ENCODE measurements at places on chromosomes 5 and 9.

DNA sequence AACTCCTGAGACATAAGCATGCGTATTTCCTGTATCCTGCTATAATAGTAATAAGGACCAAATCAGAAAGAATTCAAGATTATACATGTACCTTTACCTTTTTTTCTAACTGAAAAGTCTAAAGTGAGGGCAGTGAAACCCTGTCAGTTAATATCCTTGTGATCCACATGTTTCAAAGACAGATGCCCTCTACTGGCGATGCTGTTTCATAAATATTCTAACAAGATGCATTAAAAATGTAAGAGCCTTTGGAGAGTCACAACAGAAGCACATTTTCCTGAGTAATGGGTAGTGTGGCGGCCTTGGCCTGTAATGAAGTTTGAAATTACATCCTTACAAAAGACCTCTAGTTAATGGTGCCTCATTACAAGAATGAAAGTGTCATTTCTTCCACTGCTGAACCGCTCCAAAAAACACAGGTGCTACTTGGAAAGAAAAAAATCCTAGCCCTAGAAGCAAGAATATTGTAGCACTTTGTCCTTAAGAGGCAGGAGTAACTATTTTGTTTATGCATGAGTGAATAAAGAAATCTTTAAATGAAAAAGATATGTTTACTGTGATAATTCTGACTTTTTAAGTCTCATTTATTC is 232.6 kb downstream of the EPB41L4A start:
- DNase-seq: no peak

GRCh38 chr5:132474881-132475496 is 15.6 kb downstream of the IRF1 start:
- DNase-seq: no peak

DNA sequence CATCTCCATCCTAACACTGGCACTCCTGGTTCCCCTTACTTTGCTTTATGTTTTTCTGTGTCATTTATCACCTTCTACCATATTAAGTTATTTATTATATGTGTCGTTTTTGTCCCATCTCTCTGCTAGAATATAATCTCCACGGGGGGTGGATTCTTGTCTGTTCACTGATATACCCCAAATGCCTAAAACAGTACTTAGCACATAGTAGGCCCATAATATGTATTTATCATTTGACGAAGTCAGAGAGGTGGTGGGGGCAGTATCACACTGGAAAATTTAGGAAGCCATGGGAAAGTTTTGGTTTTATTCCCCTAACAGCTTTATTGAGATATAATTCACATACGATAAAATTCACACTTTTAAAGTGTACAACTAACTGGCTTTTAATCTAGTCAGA is 14.4 kb downstream of the ZCCHC9 start:
- no peak for DNase-seq

- no peak for DNase-seq
Measured at GRCh38 chr9:27977931-27978330, 404.6 kb upstream of the C9orf72 start.

- no peak for DNase-seq
Measured at GRCh38 chr9:128242828-128243214, 33.0 kb downstream of the GOLGA2 start.

DNA sequence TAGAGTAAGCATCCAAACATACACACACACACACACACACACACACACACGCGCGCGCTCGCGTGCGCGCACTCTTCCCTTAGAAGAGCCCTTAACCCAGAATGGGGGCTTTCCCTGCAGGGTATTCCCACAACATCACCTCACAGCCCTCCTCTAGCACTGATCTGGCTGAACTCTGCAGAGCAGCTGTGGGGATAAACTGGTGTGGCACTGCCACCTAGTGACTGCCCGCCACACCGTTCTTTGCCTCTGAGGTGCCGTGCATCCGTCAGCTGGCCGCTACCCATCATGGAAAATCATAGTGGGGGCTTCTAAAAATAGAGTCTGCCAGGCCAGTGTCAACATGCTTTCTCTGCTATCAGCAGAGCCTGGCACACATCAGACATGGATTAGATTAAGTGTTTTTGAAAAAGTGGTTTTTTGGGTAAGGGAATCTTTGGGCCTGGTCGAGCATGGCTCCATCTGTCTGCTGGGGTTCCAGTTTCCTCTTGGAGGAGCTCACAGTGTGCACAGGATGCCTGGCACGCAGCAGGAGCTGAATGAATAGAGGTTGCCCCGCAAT is 88.1 kb downstream of the KCNN2 start:
- no peak for DNase-seq

DNA sequence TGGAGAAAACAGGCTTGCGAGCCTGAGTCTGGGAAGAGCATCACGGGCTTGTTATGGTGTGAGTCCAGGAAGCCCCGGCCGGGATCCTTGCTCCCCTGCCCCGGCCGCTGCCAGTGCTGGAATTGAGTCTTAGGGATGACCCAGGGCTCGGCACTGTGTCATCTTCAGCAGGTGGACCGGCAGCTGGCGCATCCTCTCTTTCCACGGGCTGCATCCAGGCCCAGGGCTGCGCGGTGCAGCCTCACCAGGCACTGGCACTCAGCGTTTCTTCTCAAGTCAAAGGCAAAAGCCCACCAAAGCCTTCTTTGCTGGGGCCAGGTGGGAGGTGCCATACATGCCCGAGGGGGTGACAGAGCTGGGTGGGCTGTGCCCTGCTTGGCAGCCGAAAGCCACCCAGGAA is 46.6 kb downstream of the COL5A1 start:
- DNase-seq: no peak

- DNase-seq: no peak
Measured at GRCh38 chr5:108074626-108075025, 307.3 kb downstream of the FBXL17 start.

- DNase-seq: no peak
Measured at GRCh38 chr9:1320607-1321195, 270.5 kb downstream of the DMRT2 start.

GRCh38 chr9:37956423-37956820 is 52.5 kb upstream of the SLC25A51 start:
- no peak for DNase-seq

- DNase-seq: peak; percentile 19
Measured at GRCh38 chr9:91033797-91034196, 232.2 kb downstream of the SYK start.

DNA sequence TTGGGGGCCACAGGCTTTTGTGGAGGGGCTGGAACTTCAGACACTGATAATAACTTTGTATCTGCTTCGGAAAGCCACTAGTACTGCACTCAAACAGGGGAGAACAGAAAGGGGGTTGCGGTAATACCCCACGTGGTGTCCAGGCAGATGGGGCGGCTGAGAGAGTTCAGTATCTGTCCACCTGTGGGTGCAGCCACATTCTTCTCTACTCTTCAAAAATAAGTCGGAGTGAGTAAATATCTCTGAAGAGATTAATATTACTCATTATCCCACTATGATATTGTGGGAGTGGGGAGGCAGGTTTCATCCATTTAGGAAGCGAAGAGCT is 102.1 kb upstream of the SSBP2 start:
- no peak for DNase-seq

DNA sequence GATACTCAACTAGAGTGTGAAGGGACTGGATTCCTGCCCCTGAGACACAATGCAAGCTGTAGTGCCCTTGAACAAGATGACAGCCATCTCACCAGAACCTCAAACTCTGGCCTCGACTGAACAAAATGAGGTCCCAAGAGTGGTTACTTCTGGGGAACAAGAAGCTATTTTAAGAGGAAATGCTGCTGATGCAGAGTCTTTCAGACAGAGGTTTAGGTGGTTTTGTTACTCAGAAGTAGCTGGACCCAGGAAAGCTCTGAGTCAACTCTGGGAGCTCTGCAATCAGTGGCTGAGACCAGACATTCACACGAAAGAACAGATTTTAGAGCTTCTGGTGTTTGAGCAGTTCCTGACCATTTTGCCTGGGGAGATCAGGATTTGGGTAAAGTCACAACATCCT is 2.4 kb downstream of the ZNF483 start:
- DNase-seq: no peak

DNA sequence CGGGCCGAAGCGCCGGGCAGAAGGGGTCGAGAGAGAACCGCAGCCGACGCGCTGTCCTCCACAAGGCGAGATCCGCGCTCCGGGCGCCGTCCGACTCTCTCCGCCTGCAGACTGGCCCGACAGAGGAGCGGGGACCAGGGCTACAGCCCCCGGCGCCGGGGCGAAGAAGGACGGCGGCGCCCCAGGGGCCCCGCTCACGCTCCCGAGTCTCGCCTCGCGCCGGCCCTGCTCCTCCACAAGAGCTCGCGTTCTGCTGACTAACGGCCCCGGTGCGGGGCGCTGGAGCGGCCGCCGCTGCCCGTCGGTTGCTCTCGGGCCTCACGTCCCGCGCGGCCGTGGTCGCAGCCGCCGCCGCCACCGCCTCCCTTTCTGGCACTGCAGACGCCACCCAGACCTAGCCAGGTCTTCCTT is 338 bp downstream of the ABHD17B start:
- DNase-seq: no peak

DNA sequence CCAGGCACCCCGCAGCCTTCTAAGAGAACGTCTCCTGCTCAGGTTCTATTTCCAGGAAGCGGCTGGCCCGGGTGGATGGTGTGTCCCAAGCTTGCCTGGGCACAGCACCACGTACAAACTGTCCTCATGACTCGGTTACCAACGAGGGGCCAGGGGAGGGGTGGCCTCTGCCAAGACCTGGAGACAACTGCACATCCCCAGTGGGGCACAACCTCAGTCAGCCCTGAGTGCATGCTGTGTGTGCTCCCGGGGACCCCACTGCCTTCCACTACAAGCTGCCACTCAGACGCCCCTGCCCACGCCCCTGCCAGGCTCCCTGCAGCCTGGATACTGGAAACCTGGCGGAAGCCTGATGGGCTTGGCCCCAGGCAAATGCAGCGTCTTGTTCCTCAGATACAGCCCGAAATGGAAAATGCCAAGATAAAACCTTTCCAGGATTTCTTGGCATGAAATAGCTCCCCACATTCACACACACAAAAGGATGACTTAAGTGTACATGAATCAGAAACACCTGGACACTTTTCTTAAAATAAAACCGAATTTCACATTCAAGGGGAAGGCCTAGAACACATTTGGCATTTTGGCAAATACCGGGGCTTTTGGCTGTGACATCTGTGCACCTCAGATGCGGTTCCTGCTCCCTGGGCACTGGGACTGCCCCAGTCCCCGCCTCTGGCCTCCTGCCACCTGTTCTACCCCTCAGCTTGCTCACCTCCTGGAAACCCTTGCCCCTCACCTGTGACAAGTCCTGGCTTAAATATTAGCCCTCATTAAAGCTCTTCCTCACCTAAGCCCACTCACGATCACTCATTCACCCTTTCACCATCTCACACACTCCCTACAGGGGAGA is 62.5 kb downstream of the COL23A1 start:
- DNase-seq: no peak

DNA sequence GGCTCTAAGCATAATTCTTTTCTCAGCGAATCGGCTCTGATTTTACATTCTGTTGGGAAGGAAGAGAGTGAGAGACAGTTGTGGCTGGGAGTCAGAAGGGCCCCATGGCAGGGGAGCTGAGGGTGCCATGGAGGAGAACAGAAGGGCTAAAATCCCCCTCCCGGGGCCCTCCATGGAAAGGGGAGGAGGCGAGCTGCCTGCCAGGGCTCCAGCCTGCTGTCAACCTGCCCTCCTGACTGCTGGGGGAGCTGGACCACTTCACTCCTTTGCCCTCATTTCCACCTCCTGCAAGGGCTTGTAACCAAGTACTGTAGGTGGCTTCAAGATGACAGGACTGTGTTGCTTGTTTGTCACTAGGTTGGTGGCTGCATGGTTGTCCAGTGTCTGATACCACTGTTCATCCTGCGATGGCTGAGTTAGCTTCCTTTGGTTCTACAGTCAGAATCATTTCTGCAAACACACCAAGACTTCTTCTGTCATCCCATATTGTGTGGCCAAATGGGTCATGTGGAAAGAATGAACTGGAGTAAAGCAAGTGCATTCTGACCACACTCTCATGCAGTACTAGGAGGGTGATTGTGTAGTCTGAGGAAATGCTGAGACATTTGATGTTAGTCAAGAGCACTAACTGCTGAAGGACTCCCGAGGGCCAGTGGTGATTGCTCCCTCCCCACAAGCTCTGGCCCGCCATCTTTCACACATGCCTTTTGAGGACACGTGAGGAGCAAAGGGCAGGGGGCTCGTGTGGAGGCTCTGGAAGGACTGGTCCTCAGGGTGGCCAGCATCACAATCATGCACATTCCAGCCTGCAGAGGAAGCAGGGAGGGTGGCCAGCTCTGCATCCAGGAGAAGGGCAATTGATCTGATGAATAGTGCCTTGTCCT is 307.2 kb downstream of the GADD45G start:
- no peak for DNase-seq

DNA sequence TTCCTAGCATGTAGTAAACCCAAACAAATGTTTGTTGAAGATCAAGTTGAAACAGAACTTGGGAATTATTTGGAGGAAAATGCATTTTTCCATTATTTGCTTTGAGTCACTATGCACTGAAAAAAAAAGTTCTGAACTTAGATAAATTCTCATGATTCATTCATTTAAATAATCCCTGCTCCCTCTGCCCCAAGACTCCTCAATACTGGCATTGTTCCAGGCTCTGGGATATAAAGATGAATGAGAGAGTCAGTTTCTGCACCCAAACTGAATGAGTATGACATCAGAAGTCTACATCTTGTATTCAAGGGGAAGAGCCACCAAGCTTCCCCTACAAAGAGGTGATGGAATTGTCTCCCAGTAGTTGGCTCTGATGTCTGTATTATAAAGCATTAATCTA is 123.9 kb downstream of the SEC61B start:
- DNase-seq: no peak

GRCh38 chr5:147565524-147565923 is 55.7 kb upstream of the DPYSL3 start:
- no peak for DNase-seq

DNA sequence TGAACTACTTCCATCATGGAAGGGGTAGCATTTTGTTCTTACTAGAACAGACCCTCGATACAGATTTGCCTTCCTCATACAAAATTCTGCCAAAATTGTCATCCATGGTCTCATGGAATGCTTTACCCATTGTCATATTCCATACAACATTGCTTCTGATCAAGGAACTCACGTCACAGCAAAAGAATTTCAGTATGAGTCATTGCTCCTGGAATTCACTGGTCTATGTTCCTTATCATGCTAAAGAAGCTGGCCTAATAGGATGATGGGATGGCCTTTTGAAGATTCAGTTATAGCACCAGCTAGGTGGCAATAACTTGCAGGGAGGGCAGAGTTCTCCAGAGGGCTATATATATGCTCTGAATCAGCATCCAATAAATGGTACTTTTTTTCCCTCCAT is 18.2 kb upstream of the FNIP1 start:
- no peak for DNase-seq

- DNase-seq: peak; percentile 11
Measured at GRCh38 chr5:42756606-42757601, at the start of gene CCDC152. Gene CCDC152 (plus strand): TSS chr5:42756818. CDS start chr5:42759122, 2,304 bp downstream.

DNA sequence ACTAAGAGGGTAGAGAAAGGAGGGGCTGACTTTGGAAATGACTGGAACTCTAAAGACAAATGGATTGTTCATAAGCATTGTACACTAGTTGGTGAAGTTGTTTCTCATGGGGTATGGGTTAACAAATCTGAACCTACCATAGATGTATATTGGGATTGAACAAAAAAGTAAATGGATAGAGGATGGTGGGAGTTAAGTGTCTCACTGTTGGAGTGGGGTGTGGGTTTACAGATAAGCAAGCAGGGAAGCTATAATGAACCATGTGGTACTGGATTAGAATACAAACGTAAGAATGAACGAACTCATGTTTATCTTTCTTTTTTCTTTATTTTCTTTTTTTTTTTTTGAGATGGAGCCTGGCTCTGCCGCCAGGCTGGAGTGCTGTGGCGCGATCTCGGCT is 17.8 kb downstream of the GNG10 start:
- no peak for DNase-seq

GRCh38 chr5:23930985-23931384 is 423.6 kb downstream of the PRDM9 start:
- DNase-seq: no peak
